ENCODE measurements at places on chromosomes 7 and 10.

GRCh38 chr7:8938044-8938805, 504.8 kb downstream of the NXPH1 start:
- DNase-seq = no peak

GRCh38 chr10:17644485-17644943, 563 bp downstream of the STAM start:
- DNase-seq = no peak

DNA sequence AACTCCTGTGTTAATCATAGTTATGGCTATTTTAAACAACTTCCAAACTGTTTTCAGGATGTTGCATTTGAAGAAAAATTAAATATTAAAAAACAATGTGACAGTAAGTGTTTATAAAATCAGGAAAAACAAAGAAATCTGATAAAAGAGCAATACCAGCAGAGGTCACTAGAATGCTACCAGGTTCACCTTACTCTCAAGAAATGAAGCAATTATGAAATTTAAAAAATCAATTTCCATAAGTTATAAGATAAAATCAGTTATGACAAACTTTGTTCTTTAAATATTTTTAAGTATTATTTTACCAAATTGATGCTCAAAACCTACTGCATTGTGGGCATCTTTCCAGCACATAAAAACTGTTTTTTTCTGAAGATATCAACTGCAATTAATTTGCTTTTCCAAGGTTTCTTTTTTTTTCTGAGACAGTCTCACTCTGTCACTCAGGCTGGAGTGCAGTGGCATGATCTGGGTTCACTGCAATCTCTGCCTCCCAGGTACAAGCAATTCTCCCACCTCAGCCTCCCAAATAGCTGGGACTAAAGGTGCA, 50.7 kb upstream of the RHEB start:
- no peak for DNase-seq

- no peak for DNase-seq
Observed at GRCh38 chr10:118638680-118639079, 43.2 kb upstream of the PRLHR start.

GRCh38 chr10:114329634-114330365, 74.5 kb downstream of the AFAP1L2 start:
- no peak for DNase-seq

DNA sequence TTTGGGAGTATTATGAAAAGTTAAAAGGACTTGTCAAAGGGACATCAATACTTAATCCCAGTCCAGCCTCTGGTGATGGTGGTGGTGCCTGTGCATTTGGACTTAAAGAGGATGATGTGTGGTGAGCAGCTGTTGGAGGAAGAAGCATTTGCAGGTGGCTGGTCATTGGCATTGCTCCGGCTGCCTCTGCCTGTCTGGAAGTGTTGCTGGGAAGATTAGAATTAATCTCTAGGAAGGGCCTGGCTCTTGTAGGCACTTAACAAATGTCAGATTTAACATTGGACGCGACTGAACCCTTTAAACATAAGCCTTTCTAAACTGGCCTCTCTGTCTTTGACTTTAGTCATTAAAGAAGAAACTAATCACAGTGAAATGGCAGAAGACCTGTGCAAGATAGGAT, 58.8 kb downstream of the FIGNL1 start:
- DNase-seq = no peak

DNA sequence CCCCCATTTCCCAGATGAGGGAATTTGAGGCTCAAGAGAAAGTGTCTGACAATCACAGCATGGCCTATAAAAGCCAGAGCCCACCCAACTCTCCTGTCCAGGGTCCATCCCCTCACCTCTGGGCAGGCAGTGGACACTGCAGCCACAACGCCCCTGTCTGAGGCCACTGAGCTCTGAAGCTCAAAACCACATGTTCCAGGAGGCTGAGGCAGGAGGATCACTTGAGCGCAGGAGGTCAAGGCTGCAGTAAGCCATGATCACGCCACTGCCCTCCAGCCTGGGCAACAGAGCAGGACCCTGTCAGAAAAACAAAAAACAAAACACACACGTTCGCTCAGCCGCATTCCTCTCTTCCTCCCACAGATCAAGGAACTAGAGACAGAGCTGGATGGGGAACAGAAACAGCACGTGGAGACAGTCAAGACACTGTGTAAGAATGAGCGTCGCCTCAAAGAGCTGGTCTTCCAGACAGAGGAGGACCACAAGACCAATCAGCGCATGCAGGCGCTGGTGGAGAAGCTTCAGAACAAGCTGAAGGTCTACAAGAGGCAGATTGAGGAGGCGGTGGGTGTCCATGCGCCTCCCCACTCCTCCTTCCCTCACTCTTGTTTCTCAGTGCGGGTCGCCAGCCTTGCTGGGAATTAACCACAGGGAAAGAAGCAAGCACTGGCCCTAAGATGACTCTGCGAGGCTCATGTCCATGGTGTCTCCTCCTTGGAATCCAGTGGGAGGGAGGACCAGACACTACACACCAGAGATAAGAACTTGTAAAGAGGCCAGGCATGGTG, 20.0 kb upstream of the ARPC1A start:
- no peak for DNase-seq

DNA sequence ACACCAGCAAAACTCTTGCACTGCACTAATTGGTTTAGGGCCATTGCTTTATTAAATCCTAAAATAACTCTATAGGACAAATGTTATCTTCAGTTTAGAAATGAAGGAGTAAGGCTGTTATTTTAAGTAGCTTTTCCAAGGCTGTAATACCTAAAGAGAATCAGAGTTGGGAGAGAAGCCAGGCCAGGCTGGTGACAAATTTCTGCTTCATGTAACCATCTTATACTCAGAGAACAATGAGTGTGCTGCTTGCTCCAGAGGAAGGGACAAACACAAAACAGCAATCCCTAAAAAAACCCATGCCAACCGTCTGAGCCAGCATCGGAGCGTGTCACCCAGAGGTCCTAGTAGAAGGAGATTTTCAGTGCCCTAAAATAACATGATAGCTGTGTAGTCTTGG, 49.7 kb upstream of the TARP start:
- DNase-seq = no peak

DNA sequence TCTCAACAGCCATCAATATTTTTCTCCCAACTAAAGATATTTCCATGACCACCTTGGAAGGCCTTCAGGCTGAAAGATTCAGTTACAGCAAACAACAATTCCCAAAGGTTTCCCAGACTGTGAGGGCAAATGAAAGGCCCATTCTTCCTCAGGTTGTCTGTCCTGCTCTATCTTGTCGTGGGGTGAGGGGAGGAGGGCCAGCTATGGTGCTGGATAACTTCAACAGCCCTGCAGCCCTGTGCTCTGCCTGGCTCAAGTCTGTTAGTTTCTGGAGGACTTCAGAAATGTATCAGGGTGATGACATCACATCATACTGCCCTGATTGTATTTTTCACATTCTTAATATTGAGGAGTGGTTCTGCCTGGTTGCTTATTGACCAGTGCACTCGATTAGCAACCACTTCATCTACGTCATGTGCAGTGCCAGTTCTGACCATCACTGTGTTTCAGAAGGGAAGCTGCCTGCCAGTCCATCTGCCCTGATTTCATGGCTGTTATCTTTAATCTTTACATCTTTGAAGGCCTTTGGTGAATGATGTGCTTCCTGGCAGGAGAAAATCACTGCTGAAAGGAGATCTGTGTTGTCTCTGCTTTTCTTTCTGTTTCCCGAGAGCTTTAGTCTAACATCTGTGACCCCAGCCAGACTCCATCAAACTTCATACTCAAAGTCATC, 135.5 kb downstream of the NRF1 start:
- no peak for DNase-seq

DNA sequence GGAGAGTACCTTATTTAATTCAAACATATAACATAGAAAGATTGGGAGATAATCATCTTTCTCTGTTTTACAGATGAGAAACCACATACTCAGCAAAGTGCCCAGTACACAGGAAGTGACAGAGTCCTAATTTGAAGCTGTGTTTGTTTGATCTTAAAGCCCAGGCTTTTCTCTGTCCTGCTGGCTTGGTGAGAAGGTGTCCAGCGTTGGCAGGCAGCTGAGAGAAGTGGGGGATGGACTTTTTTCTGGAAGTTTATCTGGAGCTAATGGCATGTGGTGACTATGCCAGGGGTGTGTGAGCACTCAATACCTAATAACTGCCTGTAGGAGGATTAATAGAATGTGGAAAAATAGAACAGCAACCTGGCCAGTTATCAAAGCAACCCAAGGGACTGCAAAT, 60.8 kb downstream of the NPSR1 start:
- DNase-seq = peak; percentile 18

- no peak for DNase-seq
Observed at GRCh38 chr7:116499168-116500077, at the start of gene CAV2. Gene CAV2, plus strand, starts transcription at chr7:116499738. Its CDS starts 44 bp downstream, at chr7:116499782.

- DNase-seq = no peak
Observed at GRCh38 chr10:93548376-93549071, 17.9 kb upstream of the FFAR4 start.

DNA sequence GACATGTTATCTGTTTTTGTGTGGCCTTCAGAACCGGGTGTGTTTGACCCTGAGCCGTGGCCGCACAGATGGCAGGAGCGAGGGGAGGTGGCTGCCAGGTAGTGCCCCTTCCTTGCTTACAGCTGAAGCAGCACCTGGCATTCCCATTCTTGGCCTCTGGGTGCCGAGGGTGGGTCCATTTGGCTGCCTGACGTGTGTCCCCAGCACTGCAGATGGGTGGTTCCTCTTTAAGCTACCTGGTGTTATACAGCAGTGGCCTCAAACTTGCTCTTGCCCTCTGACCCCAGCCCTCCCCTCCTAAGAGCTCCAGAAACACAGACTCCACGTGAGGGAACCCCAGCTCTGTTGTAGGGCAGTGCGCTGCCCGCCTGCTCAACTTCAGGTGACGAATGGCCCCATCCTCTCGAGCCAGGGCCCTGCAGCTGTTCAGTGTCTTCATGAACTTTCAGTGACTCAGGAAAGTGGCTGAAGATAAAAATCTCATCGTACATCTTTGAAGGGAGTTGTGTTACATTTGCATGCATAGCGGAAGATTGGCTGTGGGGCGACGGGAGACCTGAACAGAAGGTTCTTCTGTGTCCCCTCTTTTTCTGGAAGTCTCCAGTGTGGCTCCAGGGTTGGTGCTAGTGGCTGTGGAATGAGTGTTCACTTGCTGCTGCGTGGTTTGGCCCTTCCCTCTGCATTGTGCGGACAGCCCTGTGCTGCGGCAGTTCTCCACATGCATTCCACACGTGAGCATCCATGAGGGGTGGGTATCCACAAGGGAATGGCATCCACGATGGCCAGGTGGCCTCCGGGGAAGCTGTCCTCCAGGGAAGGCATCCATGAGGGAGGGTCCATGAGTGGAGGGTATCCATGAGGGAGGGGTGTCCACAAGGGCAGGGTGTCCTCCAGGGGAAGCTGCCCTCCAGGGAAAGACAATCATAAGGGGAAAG, 91.6 kb downstream of the INPP5A start:
- no peak for DNase-seq

DNA sequence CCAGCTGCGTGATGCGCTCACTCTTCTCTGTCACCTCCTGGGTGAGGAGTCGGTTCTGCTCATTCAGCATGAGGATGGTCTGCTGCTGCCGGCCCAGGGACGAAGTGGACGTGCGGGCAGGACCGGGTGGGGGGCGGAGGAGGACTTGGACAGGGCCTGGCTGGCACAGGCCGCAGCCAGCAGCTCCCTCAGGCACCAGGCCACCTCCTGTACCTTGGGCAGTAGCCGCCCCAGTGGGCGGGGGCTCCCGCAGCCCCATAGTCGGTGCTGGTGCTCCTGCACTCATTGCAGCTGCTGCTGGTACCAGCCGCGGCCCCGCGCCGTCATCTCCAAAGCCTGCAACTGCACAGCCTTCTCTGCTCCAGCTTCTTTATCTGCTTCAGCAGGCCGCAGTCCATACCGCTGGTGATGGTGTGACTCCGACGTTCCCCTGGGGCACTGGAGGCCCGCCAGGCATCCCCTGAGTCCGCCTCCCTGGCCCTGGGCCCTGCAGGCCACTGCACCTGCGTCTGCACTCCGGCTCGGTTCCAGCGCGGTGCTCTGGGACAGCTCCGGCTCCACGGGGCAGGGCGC, 884.9 kb upstream of the ZNF722 start:
- no peak for DNase-seq

GRCh38 chr10:112701211-112701877, 248.7 kb upstream of the TCF7L2 start:
- no peak for DNase-seq

- DNase-seq = no peak
Observed at GRCh38 chr7:66957595-66958290, 36.7 kb downstream of the TMEM248 start.

- peak; percentile 17 for DNase-seq
Observed at GRCh38 chr10:96339956-96340904, 18.6 kb downstream of the OPALIN start.

DNA sequence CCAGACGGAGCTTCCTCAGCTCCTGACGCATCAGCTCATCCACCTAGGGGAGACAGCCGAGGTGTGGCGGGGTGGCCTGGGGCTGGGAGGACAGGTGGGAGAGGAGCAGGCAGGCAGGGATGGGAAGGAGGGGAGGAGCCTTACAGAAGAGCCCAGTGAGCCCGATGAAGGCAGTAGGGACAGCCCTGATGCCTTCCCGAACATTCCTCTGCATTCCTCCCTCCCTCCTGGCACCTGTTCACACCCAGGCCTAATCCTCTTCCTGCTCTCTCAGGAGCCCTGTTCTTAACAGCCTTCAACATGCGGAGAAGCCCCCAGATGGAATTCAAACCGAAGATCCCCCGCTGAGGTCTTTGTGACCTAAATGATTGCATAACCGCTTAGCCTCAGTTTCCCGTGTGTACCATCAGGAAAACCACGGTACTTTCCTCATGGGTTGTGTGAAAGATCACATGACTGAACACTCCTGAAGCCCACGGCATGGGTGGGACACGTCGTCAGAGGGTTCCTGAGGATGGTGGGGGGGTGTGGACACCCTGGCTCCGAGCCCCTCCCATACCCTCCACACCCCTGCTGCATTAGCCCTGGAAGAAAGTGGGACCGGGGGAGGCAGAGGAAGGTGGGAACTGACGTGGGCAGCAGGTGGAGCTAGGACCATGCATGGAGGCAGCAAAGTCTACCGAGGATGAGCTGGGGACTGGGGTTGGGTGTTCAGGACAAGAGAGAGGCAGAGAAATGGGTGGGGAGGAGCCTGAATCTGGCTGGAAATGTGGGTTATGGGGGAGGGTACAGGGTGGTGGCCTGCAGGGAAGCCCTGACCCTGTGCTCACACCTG, 8.8 kb upstream of the ASB10 start:
- DNase-seq = no peak

- DNase-seq = no peak
Observed at GRCh38 chr10:48423884-48424283, 117.4 kb downstream of the MAPK8 start.

- DNase-seq = no peak
Observed at GRCh38 chr7:131370523-131370968, 42.9 kb downstream of the MKLN1 start.

DNA sequence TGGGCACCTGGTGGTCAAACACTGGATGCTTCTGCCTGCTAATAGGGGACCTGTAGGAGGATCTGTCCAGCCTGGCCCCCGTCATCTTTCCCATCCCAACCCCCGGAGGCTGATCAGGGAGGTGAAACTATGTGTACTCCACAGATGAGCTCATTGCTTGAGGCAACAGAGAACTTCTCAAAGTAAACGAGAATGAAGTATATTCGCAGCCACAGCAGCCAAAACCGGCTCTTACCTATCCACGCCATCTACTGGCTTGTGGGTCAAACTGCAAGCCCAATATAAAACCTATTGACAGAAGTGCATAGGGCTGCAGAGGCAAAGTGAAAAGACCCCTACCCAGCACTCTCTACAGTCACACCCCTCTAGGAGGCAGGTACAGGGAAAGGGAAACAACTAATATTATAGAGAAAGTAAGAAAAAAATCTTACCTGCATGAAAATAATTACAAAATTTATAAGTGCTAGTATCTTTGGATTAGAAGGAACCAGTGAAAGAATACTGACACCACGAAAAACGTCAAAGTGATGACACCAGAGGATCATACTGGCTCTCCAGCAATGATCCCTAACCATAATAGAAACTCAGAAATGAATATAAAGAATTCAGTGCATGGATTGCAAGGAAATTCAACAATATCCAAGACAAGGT, 973.5 kb downstream of the ANKRD7 start:
- peak; percentile 1 for DNase-seq
